Stimulated activated CD4-positive, alpha-beta T cell treated with anti-CD3 and anti-CD28 coated beads, TNF-alpha, amount 100 ng/mL, for 4 hours (primary cell): ENCODE measurements at places on chromosomes 7 and 10.

GRCh38 chr7:95886501-95887090 lies 114.2 kb downstream of the DYNC1I1 start:
- DNase-seq = no peak

DNA sequence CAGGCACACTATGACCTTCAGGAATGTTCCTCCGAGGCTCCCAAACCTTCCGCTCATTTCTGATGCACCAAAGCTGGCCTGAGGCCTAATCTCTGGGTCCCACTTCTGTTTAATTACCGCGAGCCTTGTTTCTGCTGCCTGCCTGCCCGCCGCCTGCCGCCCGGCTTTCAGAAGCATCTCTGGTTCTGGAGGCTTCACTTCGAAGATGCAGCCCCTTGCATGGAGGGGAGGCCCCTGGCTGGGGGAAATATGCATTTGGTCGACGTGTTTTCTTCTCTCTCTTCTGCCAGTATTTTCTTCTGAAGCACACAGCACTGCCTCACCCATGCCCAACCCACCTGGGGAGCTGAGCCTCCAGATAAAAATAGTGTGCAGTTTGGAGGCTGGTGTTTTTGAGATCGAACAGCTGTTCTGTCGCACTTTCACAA lies 166.9 kb downstream of the PAXIP1 start:
- no peak for DNase-seq

DNA sequence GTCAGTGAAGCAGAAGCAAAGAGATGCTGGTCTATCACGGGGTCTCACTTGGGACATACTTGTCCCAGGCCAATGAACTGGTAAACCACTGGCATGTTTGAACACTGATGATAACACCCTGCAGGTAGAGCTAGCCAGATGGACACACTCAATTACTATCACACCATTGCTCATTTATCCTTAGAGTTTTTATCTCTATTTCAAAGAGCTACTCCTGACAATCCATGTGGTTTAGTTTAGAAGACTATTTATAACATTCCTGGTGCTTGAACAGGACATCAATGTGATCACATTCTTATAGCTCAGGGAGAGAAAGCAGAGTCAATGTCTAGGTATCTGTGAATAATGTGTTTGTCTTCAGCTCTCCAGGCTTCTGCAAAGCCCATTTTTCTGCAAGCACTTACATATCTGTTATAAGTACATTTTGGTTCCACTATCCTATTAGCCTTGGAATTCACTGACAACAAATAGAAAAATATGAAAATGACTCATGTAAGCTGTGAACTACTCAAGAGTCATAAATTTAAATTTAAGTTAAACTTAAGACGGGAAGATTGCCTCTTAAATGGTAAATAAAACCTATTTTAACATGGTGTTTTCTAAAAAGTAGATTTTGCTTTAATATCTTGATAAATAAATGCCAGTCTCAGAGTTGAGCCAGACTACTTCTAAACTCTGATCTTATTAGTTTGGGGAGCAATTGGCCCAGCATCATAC lies 106.7 kb upstream of the MBL2 start:
- no peak for DNase-seq

GRCh38 chr7:107528461-107528860 lies 35.3 kb downstream of the COG5 start:
- DNase-seq = no peak
